Central memory CD4-positive, alpha-beta T cell (primary cell): ENCODE measurements at places on chromosomes 2 and 18.
A peak's percentile ranks its signal among the peaks of the same experiment; 100 is the strongest.

GRCh38 chr18:7417727-7418126 lies 149.4 kb upstream of the PTPRM start:
- DNase-seq = no peak

DNA sequence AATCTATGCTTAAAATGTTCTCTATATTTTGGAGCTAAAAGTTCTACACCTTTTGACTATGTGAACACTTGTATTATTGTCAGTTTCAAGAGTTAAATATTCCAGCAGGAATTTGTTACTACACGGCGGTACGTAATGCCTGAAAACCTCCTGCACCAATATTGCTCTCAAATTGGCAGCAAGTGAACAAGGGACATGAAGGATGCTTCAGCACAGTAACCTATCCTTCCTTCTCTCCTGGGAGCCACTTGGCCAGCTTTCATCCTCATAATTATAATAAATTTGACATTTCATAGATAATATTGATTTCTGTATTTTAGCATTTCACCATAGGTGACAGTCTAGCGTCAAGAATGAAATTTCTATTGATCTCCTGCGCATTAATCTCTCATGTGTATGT lies 197.6 kb downstream of the NR4A2 start:
- DNase-seq = no peak

- no peak for DNase-seq
Measured at GRCh38 chr2:55112229-55113031, 62.2 kb upstream of the RTN4 start.

- peak; percentile 59 for DNase-seq
Measured at GRCh38 chr2:85707304-85707703, 13.1 kb downstream of the GNLY start.

GRCh38 chr2:27373567-27373966 lies 3.2 kb downstream of the SNX17 start:
- DNase-seq = no peak

DNA sequence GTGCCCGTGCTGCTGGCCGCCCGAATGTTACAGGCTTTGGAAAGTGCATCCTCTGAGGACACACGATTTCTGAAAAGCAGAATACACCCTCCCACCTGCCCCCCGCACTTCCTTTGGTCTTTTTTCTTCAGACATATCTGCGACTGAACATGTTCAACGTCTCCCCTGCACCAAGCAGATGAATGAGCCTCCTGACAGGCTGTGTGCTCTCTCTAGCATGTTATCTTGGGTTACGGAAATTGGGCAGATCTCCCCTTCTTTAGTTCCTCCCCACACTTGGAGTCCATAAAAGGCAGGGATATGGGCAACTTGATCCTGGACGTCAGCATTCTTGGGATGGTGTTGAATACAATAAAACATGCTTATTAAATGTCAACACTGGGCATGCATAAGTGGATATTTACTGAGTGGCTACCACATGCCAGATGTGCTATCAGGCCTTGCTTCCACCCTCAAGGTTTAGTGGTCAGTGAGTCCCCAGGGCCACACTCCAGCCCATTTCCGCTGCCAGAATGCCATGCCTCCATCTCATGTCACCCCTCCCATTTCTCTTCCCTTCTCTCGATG lies 130.4 kb downstream of the TRIM43 start:
- no peak for DNase-seq

DNA sequence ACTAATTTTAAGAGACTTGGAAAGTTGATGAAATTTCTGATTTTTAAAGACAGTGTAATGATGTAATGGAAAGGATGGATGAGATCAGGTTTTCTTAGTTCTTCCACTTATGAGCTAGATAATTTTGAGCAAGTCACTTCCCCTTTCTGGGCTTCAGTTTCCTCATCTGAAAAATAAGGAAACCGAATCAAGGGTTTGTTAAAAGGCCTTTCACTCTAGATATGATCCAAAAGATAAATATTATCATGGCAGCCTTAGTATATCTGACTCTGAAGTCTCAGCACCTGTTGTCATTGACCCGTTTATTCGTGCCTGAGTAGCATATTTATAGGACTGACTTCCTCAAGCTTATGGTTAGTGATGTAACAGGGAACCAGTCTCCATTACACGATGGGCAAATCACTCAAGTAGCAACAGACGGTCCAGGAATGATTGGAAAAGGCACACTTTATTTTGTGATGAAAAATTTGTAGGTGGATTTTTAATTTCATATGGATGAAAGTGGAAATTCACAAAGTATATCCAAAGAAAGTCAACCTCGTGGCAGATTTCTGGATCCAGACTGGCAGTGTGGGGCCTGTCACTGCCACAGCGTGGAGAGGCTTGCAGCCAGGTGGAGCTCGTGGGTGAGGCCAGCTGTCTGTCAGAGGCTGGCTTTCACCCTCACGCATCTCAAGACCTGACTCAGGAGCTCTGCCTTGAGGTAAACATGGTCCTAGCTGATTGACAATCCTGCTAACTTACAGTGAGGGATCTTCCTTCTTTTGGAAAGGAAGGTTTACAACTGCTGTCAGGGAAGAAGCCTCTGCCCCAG lies 137.9 kb upstream of the CXCR4 start:
- DNase-seq = no peak

- no peak for DNase-seq
Measured at GRCh38 chr2:217451666-217452065, 551.1 kb downstream of the TNS1 start.

GRCh38 chr18:79939096-79939495 lies 12.4 kb downstream of the SLC66A2 start:
- no peak for DNase-seq

DNA sequence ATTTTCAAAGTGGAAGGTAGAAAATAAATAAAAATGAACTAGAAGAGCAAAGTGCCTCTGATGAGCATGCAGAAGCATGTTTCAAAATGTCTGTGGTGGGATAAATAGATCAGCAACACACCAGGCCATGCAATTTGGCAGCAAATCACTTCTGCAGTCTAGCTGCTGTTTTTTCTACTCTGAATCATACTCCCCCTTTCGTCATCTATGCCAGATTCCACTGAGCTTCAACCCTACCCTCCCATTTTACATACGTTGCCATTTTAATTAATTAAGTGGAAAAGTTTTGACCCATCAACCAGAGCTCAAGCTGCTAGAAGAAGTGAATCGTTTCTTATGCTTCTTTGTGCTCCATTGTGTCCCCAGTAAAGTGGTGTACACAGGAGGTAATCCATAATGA lies 79.3 kb downstream of the NRXN1 start:
- DNase-seq = no peak
